Motor neuron (in vitro differentiated cells): ENCODE measurements at places on chromosomes 2 and 18. TPM values are rescaled to one million over a fixed set of nuclear protein-coding genes. Genes with fewer than 3 reads are reported as not detected.

- ATAC-seq = peak; percentile 37
Measured at GRCh38 chr2:128623776-128624761, 305.4 kb upstream of the HS6ST1 start.

Gene TMX3
- 60.0 and 70.6 TPM in 2 replicates for total RNA-seq

Gene KIF3C
- 48.0 and 48.5 TPM in 2 replicates for total RNA-seq

- ATAC-seq = no peak
Measured at GRCh38 chr2:109633284-109633961, 19.3 kb downstream of the SOWAHC start.

Gene KIAA2012
- 0.15 and 0.24 TPM in 2 replicates for total RNA-seq

- no peak for ATAC-seq
Measured at GRCh38 chr2:122033778-122034177, 278.3 kb downstream of the TSN start.

Gene TACR1
- total RNA-seq = 1.4 and 2.1 TPM in 2 replicates

Gene LAPTM4A
- 173 and 184 TPM in 2 replicates for total RNA-seq

DNA sequence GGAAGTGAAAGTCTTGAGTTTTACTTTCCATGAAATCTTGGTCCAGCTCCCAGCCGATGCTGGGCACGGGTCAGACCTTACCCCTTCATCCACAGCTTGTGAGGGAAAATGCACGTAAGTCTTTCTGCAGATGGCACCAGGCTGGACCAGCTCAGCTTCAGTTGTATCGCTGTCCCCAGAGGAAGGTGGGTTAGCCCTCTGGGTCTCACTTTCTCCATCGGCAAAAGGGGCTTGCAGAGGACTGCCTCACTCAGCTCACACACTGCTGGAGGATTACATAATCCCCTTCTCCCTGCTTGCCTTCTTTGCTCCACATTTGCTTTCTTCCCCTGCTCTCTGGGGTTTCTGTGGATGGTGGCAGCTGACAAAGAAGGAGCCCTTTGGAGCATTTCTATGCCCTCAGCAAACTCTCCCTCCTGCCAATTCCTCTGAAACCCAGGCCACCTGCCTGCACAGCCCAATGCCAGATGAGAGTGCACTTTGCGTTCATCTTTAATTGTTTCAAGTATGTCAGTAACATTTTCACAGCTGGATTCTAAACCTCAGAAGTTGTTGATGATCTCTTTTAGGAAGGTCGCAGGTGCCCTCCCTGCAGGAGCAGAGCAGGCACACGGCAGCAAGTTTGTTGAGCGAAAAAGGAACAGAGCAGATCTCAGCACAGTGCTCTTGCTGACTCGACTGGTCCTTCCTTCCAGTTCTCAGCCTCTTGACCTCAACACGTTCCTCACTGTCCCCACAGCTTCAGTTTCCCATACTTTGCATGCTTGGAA is 155.6 kb upstream of the GLI2 start:
- ATAC-seq = no peak
